ENCODE measurements at places on chromosomes 1 and 21.

GRCh38 chr1:25205786-25206185 lies 26.5 kb downstream of the SYF2 start:
- DNase-seq = no peak

- no peak for DNase-seq
Observed at GRCh38 chr1:210540288-210540687, 211.6 kb downstream of the HHAT start.

DNA sequence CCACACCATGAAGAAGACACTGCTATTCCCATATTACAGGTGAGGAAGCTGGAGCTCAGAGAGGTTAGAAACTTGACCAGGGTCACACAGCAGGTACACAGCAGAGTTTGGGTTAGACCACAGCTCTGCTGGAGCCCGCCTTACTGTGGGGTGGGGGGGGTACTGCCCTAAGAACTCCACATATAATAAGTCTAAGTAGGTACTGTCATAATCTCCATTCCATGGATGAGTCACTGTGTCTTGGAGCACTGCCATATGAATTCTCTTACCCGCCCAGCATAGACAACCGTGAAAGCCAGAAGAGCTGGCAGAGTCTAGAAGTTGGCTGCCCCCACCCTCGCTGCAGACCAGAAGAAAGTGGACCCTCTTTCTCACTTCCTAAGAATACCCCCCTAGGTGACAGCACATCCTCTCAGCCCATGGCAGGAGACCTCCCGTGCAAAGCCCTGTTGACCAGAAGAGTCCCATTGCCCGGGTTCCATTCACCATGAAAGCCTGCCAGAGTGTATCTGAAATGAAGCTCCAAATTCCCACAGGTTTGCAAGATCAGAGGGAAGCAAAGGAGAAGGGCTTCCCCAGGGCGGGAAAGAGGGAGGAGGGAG lies 5.2 kb upstream of the PLA2G2D start:
- peak; percentile 20 for DNase-seq

DNA sequence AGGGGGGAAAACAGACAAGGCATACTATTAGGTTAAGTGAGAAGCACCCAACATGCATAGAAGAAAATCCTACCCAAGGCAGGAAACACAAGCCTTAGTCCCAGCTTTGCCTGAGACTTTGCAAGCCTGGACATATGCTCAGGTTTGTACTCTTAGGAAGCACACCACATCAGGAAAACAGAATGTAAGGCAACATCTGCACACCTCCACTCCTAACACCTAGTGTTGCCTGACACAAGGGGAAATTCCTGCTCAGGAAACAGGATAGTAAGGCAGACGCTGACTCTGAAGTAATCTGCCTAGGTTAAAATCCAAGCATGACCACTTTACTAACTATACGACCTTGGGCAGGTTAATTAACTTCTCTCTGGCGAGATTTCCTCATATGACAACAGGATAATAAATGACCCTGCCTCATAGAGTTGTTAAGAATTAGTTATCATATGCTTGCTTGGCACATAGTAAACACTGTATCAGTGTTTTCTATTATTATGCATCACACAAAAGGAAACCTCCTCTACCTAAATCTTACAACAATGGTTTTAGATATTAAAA lies 119.8 kb downstream of the ZZZ3 start:
- DNase-seq = no peak

DNA sequence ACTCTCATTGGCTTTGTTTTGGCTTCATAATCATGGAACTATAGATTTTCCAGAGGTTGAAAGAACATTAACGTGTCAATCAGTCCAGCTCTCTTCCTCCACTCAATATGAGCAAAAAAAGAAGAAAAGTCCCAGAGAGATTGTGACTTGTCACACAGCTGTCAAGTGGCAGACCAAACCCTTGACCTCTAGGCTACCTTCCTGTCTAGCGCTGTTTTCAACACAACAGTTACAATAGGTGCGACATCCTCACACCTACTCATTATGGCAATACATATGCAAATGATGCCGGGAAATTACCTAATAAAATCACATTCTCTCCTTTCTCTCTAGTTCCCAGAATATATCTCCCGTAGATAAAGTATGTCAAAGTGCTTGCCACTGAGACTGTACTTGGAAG lies 1.1 kb downstream of the WARS2 start:
- no peak for DNase-seq

DNA sequence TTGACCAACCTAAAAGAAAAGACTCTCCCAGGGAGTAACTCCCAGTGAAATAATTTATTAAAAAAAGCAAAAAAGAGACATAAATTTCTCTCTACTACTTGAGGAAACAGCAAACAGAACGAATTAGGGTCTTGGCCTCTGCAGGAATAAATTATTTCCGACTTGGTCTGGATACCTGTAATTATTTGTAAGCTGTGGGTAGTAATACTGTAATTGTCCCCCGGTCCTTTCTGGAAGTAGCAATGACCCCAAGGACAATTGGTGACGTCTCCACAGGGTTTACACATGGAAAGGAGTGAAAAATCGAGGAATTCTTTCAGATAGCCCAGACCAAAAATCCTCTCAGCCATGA lies 3.7 kb upstream of the SIM2 start:
- no peak for DNase-seq

GRCh38 chr1:51313268-51313852 lies 17.0 kb downstream of the TTC39A start:
- no peak for DNase-seq

DNA sequence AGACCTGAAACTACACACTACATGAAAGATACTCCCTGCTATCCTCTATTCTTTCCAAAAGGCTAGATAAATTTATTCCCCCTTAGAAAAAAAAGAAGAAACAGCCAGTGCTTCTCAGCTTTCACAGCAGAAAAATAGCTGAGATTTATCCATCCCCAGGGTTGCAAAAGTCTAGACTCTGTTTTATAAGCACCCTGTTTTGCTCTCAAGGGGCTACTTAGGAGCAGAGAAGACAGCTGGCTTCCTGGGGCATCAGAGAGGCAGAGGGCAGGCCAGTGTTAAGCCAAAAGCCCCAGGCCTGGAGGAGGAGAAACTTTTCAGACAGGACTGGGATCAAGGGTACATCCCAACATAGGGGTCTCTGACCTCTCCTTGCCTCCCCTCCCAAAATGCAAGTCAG lies 3.9 kb downstream of the LAMB3 start:
- DNase-seq = no peak

DNA sequence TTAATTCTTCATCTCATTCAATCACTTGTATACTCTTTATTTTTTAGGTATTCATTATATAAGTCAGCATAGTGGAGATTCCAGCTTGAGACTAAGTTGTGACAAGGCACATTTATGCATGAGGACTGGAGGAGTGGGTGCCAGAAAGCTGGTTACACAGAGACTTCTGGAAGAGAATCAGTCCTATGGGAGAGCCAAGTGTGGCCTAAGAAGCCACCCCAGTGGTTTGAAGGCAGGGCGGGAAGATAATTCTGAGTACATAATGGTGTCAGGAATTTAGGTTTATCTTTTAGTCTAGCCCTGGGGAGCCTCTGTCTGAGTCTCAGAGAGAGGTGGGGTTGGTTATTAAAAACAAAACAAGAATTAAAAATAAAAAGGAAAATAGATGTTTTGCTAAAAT lies 83.0 kb downstream of the SPAG17 start:
- no peak for DNase-seq

DNA sequence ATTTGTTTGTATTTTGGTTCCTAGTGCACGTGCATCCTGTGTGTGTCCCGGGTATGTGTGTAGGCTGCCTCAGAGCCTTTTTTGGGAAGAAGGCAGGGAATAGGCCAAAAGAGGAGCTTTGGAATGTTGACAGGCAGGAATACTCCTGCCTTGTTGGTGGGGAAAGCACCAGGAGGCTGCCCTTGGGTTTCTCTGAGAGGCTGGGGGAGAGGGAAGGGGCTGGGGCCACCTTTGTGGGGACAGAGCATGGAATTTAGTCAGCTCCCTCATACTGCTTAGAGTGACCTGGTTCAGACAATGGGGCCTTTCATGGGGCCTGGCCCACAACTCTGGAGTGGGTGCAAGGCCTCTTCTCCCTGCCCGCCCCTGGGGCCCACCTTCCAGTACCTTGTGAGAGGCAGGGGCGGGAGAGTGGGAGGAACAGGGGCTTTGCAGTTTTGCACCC lies 31.3 kb downstream of the ACOT11 start:
- no peak for DNase-seq

DNA sequence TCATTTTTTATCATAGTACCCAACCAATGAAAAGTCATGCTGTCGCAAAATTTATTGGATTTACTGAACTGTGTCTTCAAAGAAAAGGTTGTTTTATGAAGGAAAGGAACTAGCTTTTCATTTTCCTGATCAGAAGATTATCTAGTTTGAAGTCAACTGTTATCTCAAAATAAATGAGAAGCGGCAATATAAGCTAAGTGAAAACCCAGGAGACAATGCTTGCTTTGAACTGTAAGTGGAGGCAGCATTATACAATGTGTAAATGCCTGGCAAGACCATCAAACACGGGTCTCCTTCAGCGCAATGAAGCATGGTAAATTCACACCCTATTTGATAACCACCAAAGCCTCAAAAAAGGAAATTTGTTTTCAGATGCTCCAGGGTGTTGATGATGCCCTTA lies 134.4 kb upstream of the PTBP2 start:
- DNase-seq = no peak

DNA sequence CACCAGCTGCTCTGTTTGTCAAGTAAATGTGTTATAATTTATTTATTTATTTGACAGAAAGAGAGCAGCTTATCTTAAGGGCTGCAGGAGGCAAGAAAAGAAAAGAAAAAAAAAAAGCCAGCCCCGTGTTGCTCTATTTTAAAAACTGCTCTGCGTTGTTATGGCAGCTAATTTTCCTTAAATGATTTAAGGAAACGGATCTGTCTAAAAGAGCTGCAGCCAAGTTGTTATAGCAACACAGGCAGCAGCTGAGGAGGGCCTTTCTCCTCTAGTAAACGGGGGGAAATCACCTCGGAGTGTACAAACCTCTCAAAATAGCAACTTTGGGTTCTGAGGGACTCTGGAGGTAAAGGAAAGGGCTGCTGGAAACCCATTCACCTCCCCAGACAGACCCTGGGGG lies 149.2 kb downstream of the BEND5 start:
- DNase-seq = no peak

GRCh38 chr1:227729881-227730629 lies 5.0 kb downstream of the JMJD4 start:
- no peak for DNase-seq

DNA sequence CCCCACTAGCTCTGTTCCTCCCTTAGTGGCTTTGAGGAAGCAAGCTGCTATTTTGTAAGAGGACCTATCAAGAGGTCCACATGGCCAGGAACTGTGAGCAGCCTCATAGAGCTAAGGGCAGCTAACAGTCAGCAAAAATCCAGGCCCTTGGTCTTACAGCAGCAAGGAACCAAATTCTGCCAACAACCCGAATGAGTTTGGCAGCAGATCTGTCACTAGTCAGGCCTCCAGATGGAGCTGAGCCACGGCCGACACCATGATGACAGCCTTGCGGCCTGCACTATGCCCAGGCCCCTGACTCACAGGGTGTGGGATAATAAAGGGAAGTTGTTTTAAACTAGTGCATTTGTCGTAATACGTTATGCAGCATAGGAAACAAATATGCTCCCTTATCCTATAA lies 28.0 kb upstream of the H3-3A start:
- no peak for DNase-seq

GRCh38 chr1:62428351-62428750 lies 8.5 kb upstream of the USP1 start:
- DNase-seq = no peak

GRCh38 chr1:207077470-207078377 lies 10.9 kb upstream of the C4BPB start:
- peak; percentile 78 for DNase-seq

DNA sequence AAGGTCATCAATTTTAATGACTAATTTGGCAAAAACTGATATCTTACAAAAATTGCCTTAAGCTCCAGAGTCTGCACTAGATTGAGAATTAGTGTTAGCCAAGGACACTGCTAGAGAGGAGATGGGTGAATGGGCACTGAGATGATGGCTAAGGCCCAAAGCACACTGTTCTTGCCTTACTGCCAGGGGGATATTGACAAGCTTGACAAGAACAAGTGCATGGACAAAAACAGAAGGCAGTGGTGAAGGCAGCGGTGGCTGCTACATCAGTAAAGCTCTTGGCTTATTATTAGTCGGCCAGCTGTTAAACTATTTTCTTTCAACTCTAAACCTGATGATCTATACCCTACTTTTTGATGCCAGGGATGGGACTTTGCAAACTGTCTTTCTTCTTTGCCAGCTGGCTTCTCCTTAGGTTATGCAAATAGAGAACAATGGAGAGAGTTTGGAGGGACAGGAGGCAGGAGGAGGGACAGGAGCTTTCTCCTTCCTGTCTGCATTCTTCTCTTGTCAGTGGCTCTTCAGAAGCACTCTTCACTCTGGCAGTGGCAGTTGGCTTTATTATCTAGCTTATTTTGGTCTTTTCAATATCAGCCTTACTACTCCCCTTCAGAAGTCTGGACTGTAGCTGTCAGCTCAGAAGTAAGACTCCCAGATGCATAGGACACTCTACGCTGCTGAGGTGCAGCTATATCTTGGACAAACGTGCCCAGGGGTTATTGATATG lies 853.5 kb upstream of the TMPRSS15 start:
- DNase-seq = no peak

GRCh38 chr1:34905098-34905459 lies 24.4 kb downstream of the DLGAP3 start:
- DNase-seq = no peak

- no peak for DNase-seq
Observed at GRCh38 chr1:53046930-53047329, 15.1 kb upstream of the PODN start.

- DNase-seq = no peak
Observed at GRCh38 chr1:221993444-221993948, 251.6 kb upstream of the DUSP10 start.

- no peak for DNase-seq
Observed at GRCh38 chr1:222970040-222970439, 155.2 kb downstream of the DISP1 start.

GRCh38 chr1:168396940-168397684 lies 116.4 kb downstream of the TBX19 start:
- no peak for DNase-seq

GRCh38 chr1:182143825-182144645 lies 82.5 kb upstream of the ZNF648 start:
- no peak for DNase-seq

GRCh38 chr21:41199123-41199522 lies 31.2 kb downstream of the BACE2 start:
- DNase-seq = no peak

DNA sequence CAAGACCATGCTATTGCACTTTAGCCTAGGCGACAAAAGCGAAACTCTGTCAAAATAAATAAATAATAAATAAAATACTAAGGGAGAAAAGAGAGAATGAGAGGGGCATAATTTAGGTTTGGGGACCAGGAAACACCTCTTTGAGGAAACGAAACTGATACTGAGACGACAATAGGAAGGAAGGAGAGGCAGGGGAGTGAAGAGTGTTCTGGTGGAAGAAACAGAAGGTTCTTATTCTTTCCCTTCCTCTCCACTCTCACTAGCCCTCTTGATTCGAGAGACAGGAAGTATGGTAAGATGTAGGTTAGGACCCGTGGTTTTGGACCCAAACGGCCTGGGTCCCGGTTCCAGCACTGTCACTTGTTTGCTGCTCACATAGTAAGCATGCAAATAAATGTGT lies 1.6 kb upstream of the NKAIN1 start:
- DNase-seq = no peak
